ENCODE measurements at places on chromosomes 12 and 14. TPM values are rescaled to one million over a fixed set of nuclear protein-coding genes. Genes with fewer than 3 reads are reported as not detected.

GRCh38 chr12:47188576-47189441 lies 109.0 kb upstream of the AMIGO2 start:
- H3K36me3 ChIP-seq: no peaks in the 10 kb centered on the region
- no peak overlapping the region for H3K4me3 ChIP-seq
- DNase-seq: no peak
- H3K27me3 ChIP-seq: no peaks in the 10 kb centered on the region

DNA sequence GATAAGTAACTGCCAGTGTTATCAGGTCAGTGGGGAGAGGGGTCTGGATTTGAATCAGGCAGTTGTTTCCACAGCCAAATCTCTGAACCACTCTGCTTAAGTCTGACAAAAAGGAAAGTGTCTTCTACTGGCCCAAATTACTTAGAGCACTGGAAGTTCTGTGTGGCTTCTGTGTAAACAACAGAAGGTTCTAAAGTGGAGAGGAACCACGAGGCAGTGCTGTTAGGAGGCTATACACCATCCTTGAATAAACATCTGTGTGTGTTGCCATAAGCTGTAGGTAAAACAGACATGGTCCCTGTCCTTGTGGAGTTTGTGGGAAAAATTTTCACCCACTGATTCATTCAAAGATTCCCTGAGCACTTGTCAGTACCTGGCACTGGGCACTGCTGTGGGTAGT lies 50.0 kb downstream of the GALNT4 start:
- H3K4me3 ChIP-seq: no peak overlapping the region
- no peaks in the 10 kb centered on the region for H3K36me3 ChIP-seq
- no peaks in the 10 kb centered on the region for H3K27me3 ChIP-seq
- no peaks in the 10 kb centered on the region for H3K4me1 ChIP-seq
- no peak for DNase-seq

GRCh38 chr12:81859521-81859920 lies 100.4 kb upstream of the PPFIA2 start:
- H3K4me3 ChIP-seq: no peak overlapping the region
- no peaks in the 10 kb centered on the region for H3K36me3 ChIP-seq
- H3K4me1 ChIP-seq: no peaks in the 10 kb centered on the region
- DNase-seq: no peak

DNA sequence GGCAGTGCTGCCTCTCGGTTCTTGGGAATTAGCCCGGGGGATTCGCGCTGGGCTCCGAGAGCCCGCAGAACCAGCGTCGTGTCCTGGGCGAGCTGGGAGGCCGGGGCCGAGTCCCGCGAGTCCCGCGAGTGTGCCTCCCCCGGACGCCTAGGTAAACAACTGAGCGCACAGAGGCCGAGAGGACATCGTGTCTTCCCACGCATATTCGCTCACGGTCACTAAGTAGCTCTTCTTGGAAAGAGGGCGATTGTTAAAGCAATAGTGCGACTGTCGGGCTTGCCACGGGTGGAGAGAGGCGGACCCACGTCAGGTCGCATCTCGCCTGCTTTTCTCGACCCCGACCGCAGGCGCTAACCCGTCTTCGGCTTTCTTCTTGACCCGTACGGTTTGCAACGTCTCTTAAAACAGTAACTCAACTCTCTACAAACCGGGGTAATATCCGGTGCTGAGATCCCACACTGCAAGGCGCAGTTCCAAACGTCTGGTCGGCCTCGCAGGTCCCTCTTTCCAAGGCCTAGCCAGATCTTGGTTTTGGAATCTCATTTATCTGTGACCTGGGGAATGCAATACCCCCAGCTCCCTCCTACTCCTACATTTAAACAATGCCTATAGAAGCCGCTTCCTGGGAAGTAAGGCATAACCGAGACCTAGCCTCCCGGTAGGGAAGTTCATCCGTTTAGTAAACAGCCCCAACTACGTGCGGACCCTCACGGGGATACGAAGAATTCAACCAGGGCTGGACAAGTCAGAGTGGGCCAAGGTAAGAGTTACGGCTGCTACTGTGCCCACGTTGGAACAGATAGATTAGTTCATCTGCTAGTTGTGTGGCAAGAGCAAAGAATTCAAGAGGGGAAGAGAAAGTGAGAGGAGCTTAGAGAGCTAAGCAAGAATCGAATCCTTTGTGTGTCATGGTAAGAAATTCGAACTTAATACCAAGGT lies 736 bp upstream of the PHLDA1 start:
- peaks cover 13% of the 10 kb centered on the region for H3K4me1 ChIP-seq
- peak overlapping the region; percentile 90 for H3K27ac ChIP-seq
- H3K4me3 ChIP-seq: peak overlapping the region; percentile 97
- no peaks in the 10 kb centered on the region for H3K27me3 ChIP-seq

GRCh38 chr14:79705126-79705894 lies 506.0 kb downstream of the DIO2 start:
- peaks cover 65% of the 10 kb centered on the region for H3K4me1 ChIP-seq
- H3K4me3 ChIP-seq: no peak overlapping the region
- H3K36me3 ChIP-seq: no peaks in the 10 kb centered on the region
- H3K27ac ChIP-seq: peak overlapping the region; percentile 88

GRCh38 chr12:10363658-10363913 lies 26.3 kb downstream of the KLRK1 start:
- H3K4me1 ChIP-seq: peaks cover 57% of the 10 kb centered on the region
- H3K27me3 ChIP-seq: no peaks in the 10 kb centered on the region
- H3K27ac ChIP-seq: no peak overlapping the region
- H3K36me3 ChIP-seq: no peaks in the 10 kb centered on the region
- DNase-seq: no peak

Gene TAS2R13
- total RNA-seq: 2.0 TPM

Gene RAP1B
- total RNA-seq: 216 TPM

Gene CMA1
- total RNA-seq: not detected

Gene RD3L
- not detected for total RNA-seq

Gene HVCN1
- total RNA-seq: not detected

Data from Caco-2 (cell line).